Stimulated activated CD4-positive, alpha-beta T cell treated with anti-CD3 and anti-CD28 coated beads, TNF-alpha, amount 100 ng/mL, for 4 hours (primary cell): ENCODE measurements at places on chromosomes 2 and 18.

- DNase-seq = no peak
Measured at GRCh38 chr2:232133078-232133477, 171.6 kb downstream of the DIS3L2 start.

DNA sequence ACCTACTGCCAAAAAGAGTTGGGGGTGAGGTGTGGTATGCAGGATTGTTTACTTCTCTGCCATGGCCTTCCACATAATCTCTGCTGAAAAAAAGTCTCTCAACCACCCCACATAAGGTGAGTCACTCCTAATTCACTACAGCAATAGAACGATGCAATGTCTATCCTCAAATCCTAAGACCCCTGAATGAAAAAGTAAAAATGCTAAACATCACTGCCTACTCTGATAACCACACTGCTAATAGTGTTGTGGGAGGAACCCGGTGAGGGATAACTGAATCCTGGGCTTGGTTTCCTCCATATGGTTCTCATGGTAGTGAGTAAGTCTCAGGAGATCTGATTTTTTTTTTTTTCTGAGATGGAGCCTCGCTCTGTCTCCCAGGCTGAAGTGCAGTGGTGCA, 252.5 kb downstream of the PIEZO2 start:
- DNase-seq = no peak

DNA sequence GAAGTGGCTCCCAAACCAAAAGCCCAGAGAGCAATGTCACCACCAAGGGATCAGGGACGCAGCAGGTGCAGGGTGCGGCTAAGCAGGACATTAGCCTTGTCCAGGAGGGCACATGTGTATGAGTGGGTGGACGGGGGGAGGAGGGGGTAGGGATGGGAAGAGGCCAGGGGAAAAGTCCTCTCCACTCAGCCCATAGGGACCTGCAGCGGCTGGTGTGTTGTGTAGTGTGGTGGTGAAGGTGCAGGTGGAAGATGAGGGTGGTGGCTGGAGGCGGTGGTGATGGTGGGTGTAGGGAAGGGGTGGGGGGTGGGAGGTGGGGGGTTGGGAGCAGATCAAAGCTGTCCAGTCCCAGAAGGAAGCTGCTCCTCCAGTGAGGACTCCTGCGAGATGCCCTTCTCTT, 3.7 kb downstream of the C2orf81 start:
- DNase-seq = no peak

DNA sequence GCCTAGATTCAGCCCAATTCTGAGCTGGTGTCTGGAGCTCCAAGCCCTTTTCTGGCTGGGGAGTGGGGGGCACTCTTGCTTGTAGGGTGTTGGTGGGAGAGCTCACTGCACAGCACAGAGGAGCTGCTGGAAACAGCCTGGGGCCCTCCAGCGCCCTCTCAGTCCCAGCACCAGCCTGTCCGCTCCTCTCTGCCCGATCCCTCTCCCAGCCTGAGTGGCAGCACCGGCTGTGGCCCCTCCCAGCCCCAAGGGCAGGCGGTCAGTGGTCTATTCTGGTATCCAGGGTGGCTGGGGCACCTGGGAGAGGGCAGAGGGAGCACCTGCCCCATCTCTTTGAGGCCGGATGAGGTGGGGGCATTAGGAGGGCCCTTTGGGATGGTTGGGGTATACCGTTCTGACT, 13.2 kb upstream of the DES start:
- DNase-seq = no peak

GRCh38 chr2:64493788-64494187, 30.3 kb upstream of the AFTPH start:
- DNase-seq = no peak

DNA sequence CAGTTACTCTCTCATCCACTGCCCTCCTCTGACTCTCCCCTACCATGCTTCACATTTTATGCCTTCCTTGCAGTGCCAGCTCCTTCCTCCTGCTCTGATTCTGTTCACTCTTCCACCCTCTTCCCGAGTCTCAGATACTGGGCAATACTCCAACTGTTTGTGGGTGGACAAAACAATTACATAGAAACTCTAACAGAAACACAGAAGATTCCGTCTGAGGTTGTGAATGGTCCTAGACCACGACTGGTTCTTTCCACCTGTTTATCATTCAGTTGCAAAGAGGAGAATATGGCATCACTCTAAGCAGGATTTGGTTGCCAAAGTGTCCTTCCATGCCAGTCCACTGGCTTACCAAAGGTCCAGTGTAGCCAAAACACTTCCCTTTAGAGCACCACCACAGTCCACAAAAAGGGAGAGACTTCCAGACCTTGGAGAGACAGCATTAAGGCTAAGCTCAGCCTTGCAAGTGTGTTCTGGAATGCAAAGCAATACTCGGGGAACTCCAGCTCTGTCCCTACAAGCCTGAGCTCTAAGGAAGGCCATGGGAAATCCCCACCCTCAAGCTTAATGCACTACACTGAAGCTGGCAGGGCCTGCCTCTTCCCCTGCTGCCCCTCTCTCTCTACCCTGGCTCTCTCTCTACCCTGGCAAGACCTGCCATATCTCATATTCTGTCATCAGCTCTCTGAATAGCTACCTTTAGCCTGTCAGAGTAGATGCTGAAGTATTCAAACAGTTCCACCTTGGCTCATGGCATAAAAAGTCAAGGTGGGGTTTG, 33.6 kb upstream of the RND3 start:
- no peak for DNase-seq

DNA sequence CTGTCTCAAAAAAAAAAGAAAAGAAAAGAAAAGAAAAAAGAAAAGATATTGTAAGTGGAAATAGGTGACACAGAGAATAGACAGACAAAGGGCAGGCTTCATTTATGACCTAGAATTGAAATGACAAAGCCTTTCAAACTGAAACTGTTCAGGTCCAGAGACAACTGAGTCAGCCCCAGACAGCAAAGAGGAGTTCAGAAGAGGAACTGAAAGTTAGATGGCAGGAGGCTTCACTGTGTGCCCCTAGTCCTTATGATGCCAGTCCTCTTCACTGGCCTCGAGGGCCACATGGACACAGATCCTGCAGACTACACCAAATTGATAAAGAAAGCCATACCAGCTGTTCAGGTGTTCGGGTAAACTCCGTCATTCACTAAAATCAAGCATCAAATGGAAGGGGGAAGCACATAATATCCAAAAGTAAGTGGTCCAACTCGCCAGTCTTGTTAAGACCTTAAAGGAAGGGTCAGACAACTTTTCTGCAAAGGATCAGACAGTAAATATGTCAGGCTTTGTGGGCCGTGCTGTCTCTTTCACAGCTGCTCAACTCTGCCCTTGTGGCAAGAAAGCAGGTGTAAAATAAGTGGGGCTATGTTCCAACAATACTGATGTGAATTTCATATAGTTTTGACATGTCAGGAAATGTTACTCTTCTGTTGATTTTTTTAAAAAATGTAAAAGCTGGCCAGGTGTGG, 231.9 kb upstream of the MGAT5 start:
- DNase-seq = no peak

DNA sequence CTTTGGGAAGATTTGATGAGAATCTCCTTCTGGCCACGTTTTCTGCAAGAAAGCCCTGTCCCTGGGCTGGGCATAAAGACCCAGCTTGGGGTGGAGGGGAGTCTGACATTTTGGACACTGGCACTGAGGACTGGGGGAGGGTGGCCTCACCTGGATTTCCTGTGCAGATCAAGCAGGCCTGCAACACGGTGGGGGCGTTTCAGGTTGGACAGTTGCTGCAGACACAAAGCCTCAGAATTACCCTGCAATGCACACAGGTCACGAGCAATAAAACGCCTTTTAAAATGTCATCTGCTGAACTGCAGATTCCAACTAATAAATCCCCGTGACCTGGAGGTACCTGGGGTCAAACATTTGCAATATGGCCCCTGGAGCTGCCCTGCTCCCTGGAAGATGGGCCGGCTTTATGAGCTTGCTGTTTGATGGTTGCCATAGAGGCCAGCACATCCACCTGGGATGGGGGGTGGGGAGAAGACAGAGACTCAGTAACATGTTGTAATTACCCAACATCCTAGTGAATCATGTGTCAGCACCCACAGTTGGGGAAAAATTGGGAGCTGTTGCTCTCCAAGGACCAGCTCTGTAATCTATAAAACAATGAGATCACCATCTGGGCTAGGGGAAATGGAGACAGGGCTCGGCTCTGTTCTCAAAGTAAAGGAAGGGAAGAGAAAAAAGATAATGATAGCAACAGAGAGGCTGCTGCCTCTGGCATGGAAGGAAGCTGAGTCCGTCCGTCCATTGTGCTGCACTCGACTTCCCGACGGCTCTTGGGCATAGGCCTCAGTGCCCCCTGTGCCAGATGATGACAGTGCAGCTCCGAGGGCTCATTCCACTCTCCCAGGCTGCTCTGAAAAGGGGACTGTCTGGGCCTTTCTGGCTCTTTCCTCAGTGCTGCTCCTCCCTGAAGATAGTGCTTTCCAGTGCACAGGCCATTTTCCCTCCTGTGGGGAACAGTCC, 340.3 kb downstream of the CYRIA start:
- DNase-seq = no peak

DNA sequence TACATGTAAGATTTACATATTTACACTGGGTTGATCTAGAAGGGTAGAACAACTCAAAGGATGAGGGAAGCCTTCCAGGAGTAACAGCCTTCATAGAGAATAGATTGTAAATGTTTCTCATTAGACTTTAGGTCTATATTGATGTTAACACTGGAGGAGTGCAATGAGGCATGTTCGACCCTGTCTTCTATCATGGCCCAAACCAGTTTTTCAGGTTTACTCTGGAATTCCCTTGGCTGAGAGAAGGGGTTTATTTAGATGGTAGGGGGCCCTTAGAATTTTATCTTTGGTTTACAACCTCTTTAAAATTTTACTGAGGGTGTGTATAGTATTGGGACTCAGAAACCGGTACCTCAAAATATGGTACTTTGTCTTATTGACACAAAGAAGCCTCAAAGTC, 634.9 kb upstream of the PIK3C3 start:
- no peak for DNase-seq

GRCh38 chr2:54598347-54599325, 124.8 kb upstream of the EML6 start:
- DNase-seq = no peak

DNA sequence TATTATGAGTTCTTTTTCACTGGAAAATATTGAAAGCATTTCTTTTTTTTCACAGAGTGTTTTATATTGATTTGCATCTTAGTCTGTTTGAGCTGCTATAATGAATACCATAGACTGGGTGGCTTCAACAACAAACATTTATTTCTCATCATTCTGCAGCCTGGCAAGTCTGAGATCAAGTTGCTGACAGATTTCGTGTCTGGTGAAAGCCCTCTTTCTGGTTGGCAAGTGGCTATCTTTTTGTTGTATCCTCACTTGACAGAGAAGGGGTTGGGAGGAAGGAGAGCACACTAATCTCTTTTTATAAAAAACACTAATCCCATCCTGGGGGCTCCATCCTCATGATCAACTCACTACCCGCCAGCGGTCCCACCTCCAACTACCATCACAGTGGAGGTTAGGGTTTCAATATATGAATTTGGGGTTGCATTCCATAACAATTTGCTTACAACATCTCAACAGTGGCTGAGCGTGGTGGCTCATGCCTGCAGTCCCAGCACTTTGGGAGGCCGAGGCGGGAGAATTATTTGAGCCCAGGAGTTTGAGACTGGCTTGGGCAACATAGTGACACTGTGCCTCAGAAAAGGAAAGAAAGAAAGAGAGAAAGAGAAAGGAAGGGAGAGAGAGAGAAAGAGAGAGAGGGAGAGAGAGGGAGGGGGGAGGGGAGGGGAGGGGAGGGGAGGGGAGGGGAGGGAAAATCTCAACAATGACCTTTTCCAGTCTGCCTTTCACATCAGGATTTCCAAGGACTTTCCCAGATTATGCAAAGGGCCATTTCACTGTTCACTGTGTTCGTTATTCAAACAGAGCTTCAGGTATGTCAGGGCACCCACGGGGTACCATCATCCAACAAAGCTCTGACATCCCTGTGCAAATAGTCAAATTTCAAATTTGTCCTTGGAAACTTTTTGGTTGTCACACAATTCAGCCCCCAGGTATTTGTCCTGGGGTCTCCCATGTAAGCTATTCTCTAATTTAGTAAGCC, 111.1 kb downstream of the AP1S3 start:
- no peak for DNase-seq

- DNase-seq = no peak
Measured at GRCh38 chr2:204024503-204024902, 87.9 kb downstream of the ICOS start.

GRCh38 chr2:11827547-11827946, 81.1 kb downstream of the LPIN1 start:
- DNase-seq = no peak

DNA sequence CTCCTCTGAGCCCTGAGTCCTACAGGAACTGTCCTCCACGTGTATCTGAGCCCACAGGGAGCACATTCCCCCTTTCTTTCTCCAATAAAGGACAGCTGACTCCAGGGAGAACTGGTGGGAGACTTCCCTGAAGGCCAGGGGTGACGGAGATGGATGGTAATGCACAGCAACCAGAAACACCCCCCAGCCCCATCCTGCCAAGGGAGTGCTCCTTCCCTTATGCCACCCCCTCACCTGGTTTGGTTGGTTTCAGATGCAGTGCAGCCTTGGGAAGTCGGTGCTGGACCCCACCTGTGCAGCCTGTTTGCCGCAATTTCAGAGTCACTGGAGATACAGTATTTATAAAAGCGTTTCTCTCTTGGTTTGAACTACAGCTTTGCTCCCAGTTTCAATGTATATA, 24.0 kb downstream of the GPR55 start:
- no peak for DNase-seq

DNA sequence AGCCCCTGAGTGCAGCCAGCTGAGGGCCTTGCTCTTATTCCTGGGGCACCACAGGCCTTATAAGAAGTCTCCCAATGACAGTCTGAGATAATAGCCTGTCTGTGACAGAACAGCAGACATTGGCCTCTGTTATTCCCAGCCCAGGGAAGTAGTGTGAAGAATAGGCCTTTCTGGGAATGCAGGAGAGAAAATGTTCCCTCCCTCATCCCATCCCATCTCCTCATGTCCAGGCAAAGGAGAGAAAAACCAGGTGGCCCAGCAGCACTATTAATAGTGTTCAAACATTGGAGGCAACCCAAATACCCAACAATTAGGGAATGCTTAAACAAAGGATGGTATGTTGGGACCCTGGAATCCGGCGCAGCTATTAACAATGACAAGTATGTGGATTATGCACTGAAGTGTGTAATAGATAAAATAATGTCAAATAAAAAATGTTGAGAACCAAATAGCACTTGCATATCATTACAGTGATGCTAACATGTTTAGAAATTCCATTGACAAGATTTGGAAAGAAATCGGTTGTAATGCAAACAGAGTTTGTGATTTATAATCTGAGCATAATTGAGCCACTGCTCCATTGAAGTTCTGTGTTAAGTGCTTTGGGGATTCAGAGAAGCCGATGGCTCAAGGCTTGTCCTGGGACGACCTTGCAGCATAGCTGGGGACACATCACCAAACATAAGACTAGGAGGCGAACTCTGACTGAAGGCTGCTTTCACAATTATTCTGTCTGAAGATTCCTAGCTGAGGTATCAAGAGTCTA, 69.3 kb downstream of the LBH start:
- no peak for DNase-seq
